ENCODE measurements at places on chromosomes 16 and 17.

DNA sequence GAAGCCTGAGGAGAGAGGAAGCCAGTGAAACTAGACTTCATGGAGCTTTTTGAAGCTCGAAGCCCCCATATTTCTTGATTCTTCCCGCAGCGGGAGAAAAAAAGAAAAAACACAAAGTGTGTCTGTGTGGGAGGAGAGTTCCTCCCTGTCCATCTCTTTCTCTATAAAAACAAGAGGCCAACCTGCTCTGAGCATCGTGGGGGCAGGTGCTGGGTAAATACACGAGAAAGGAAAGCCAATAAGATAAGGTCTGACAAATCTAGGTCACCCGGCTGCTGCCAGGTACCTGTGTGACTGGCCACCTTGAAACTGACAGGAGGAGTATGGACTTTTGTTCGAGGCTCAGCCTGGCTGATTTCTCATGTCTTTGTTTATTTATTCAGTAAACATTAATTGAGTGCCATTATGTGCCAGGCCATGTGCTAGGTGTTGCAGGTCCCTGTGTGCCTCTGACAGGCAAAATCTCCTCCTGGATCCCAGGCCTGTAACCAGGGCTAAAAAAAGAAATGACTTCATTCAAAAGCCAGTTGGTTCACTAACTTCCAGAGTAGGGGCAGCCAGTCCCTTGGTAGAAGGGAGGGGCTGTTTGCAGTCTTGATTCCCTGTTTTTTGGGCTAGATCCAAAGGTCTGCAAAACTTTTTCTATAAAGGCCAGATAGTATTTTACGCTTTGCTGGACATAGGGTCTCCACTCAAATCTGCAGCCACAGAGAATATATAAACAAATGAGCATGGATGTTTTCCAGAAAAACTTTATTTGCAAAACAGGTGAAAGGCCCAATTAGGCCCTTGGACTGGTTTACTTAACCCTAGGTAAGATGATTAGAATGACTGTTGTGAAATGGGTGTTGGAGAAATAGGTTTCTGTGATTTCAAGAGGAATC lies 35.6 kb downstream of the YPEL2 start:
- DNase-seq: no peak

DNA sequence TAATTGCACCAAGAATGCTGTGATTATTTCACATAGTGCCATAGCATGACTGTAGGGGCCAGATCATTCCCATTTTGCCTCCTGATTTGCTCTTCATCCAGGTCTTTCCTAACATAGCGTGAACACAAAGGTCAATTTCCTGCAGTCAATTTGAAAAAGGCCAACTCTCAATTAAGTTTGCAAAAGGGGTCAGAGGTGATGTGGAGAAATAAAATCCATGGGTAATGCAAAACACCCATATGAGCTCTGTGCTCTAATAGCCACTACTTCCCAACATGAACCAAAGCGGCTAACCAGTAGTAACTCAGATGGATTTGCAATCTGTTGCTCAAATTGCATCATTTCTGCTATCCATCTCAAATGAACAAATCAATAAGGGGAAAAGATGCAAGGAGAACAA lies 275.5 kb upstream of the SOX9 start:
- DNase-seq: no peak

DNA sequence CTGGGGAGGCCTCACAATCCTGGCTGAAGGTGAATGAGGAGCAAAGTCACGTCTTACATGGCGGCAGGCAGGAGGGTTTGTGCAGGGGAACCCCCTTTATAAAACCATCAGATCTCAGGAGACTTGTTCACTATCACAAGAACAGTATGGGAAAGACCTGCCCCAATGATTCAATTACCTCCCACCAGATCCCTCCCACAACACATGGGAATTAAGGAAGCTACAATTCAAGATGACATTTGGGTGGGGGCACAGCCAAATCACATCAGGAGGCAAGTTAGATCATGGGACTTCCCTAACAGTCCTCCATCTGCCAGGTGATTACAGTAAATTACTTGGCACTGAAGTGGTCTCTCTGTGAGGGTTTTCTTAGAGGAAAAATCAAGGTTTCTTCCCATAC lies 5.3 kb downstream of the TMEM114 start:
- no peak for DNase-seq

- DNase-seq: peak; percentile 37
Measured at GRCh38 chr16:50274326-50275097, 8.2 kb downstream of the ADCY7 start.

DNA sequence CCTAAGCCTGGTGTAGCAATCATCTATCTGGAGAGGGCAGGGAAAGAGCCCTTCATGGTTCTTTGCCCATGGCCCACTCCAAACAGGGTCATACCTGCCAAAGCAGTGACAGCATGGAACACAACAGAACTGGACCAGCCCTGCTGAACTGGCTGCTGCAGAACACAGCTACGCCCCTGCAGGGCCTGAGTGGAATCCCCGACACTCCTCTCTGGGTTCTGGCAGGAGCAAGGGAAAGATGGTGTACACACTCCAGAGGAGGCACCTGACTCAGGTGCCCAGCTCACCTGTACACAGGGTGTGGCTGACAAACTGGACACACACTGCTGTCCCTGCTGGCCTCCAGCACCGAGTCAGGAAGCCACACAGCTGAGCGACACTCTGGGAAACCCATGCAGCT lies 19.8 kb downstream of the MIEF2 start:
- no peak for DNase-seq

DNA sequence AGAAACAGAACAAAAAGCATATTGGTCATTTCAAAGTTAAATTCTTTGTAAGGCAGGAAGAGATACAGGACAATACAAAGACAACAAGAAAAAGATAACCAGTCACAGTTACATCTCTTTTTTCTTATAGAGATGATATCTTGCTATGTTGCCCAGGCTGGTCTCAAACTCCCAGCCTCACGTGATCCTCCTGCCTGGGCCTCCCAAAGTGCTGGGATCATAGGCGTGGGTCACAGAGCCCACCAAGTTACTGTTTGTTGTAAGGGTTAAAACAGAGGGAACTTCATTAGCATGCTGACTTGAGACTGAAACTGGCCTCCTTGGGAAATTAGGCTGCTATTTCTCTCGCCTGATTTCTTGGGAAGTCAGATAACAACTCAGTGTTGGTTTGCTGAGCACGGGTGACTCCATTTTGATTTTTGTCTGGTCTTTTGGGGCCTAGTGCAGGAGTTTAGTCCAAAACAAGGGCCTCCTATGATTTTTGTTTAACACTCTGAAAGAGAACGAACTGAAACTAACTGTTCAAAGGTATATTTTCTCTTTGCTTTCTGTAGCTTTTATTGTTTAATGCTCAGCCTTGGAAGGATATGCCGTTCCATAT lies 31.5 kb upstream of the SEC14L1 start:
- no peak for DNase-seq

DNA sequence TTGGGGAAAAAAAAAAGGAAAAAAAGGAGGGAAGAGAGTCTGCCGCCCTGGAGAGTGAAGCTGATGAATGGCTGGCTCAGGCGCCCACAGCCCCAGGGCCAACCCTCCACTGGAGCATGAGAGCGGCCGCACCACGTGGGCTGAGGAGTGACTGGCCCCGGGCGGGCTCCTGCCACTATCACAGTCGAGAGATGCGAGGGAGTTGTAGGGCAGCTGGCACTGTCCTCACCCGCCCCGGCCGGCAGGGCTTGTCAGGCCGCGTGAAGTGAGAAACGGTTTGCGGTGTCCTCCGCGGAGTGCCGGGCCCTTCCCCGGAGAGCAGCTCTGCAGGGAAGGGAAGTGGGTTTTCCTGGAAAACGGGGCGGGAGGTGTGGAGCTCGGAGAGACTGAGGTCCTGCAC lies 45.9 kb downstream of the JPH3 start:
- no peak for DNase-seq

DNA sequence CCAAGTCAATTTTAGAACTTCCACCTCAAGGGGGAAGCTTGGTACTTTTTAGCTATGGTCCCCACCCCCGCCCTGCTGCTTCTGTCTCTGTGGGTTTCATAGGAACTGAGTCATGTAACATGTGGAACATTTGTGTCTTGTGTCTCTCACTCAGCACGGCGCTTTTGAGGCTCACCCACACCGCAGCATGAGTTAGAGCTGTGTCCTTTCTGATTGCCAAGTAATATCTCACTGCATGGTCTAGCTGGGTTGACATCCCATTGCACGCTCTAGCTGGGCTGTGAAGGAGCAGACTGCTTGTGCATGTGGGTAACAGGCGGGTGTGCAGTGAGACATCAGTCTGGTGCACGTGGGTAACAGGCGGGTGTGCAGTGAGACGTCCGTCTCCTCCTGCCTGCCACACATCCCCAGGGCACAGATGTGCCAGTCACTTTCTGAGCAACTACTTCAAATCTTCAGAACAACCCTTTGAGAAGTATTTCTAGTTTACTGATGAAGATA lies 26.4 kb upstream of the SLC7A5 start:
- peak; percentile 91 for DNase-seq

DNA sequence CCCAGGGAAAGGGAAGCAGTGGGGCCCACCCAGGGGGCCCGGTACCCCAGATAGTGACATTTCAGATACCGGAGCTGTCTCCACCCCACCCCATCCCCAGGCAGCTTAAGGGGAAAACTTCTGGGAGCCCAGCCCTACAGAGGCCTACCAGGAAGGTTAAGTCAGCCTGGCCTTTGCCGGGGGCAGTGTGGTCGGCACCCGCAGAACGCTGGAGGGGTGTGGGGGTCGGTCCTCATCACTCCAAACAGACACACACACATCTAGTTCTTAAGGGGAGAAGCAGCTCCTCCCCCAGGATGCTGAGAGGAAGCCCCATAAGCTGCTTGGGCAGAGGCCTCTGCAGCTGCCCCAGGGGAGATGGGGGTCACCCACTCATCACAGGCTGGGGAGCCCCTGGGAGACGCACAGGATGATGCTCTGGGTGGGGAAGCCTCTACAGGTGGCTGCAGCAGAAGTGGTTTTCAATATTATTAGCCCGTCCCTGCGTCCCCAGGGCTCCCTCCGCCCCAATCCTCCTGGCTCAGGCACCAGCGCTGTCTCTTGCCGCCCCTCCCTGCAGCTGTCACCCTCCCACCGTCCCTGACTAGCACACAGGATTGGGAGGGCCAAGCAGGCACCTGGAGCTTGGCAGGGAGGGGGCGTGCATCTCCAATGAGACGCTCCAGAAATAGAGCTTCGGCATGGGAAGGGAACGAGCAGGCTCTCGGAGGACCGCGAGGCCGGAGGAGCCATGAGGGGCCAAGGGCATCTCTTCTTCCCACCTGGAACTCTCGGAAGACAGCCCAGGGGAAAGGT lies 1.4 kb upstream of the ABR start:
- no peak for DNase-seq

DNA sequence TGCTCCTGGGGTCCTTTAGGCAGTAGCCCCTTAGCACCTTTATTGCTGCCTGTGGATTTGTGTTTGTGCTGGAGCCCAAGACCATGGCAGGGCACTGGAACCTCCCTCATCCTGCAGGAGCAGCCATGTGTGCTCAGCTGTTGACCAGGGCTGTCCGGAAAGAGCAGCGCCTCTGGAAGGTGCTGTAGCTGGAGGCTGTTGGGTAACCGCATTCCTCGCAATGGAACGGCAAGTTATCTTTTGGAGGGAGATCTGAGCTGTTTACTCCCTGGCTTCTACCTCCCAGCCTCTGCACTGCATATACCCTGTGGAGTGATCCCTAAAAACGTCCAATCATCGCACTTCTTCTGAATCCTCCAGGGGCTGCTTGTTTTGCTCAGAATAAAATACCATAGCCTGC lies 291.0 kb downstream of the SNX29 start:
- no peak for DNase-seq

- DNase-seq: no peak
Measured at GRCh38 chr17:64117981-64118979, 11.7 kb downstream of the ERN1 start.

GRCh38 chr17:3718201-3718600 lies 5.5 kb upstream of the HASPIN start:
- no peak for DNase-seq

- no peak for DNase-seq
Measured at GRCh38 chr17:70153210-70153609, 16.1 kb upstream of the KCNJ2 start.

GRCh38 chr16:30092373-30093010 lies 768 bp upstream of the TBX6 start:
- DNase-seq: peak; percentile 57

GRCh38 chr16:79747688-79748087 lies 147.2 kb upstream of the MAF start:
- DNase-seq: no peak

DNA sequence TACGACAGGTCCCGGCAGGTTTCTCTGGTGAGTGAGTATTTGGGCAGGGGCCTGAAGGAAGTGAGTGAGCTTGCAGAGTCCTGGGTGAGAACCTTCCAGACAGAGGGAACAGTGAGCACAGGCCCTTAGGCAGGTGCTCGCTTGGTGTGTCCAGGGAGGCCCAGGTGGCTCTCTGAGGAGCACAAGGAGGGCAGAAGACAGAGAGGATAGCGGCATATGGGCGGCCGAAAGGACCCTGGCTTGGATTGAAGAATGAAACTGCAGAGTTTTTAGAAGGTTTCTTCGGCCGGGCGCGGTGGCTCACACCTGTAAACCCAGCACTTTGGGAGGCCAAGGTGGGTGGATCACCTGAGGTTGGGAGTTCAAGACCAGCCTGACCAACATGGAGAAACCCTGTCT lies 6.7 kb downstream of the DRG2 start:
- no peak for DNase-seq

DNA sequence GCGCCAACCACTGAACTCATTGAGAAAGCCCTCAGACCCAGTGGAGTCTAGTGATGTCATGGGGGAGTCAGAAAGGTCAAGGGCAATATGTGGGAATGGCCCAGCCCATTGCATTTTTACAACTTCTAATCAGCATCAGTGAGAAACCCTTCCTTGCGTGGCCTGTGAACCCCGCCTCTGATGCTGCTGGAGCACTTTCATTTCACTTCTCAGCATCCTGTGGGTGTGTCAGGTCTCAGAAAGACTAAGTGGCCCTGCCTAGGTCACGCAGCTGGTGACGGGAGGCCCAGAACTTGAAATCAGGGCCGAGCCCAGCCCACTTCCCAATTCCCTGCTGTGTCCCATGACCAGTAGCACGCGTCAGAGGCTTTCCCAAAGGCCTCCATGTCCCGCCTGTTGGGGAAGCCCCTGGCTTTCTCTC lies 6.1 kb downstream of the DNAI2 start:
- peak; percentile 49 for DNase-seq

DNA sequence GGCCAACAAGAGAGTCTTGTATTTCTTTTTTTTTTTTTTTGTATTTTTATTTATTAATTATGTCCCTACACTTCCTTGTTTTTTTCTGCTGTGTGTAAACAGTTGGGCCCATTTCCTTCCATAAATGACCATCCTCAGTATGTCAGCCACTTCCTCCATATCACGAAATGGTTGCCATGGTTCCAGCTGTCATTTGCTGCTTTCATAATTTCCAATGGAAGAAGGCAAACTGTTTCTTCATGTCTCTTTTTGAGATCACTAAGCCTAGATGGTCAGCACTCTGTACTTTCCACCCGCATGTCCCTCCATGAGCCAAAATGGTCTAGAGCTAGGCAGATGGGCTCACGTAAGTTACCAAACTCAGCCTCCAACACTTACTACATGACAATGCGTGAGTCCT lies 133.5 kb upstream of the FOXF1 start:
- no peak for DNase-seq

GRCh38 chr16:70391881-70392481 lies 45.3 kb downstream of the DDX19A start:
- no peak for DNase-seq

GRCh38 chr16:81455006-81455405 lies 10.4 kb downstream of the CMIP start:
- no peak for DNase-seq

Measured in stimulated activated CD4-positive, alpha-beta T cell treated with anti-CD3 and anti-CD28 coated beads, Interleukin-4, amount 100 ng/mL, for 4 hours (primary cell).